ENCODE measurements at places on chromosomes 2 and 18.

- DNase-seq, result no peak
Measured at GRCh38 chr2:18005411-18005810, 126.9 kb downstream of the KCNS3 start.

GRCh38 chr2:100482741-100483140 lies 12.5 kb downstream of the NMS start:
- DNase-seq, result no peak

DNA sequence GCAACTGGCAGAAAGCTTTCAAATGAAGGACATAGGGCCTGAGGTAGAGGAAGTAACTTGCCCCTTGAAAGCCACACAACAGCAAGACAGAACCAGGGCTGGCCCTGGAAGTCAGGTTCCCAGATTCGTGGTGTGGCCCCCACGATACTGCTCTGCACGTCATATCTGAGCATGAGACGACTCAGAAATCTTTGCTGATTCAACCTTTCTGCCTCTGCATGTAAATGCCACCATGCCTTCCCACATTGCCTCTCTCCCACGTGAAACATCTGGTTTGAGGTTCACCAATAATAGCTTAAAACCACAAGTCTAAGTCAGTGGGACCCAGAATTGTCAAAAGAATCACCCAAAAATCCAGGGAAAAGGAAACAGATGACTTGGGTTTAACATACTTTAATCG lies 214.0 kb upstream of the TRIB2 start:
- DNase-seq, result no peak

- DNase-seq, result no peak
Measured at GRCh38 chr2:85843543-85843942, 45.2 kb downstream of the ST3GAL5 start.

GRCh38 chr2:190860985-190861680 lies 19.5 kb upstream of the GLS start:
- DNase-seq, result no peak

All from stimulated activated CD8-positive, alpha-beta memory T cell treated with anti-CD3 and anti-CD28 coated beads, Interleukin-15, amount 100 ng/mL, for 4 hours (primary cell).